ENCODE measurements at places on chromosomes 12 and 14. TPM values are rescaled to one million over a fixed set of nuclear protein-coding genes. Genes with fewer than 3 reads are reported as not detected.

The GPR132 gene
- 0.16 TPM for total RNA-seq

The TAS2R7 gene
- not detected for total RNA-seq

The MMP14 gene
- 445 TPM for total RNA-seq

The SLC38A1 gene
- 66.7 TPM for total RNA-seq

The PTPRB gene
- total RNA-seq: 1.7 TPM

The FSCB gene
- total RNA-seq: not detected

The NAV3 gene
- 42.5 TPM for total RNA-seq

The ASIC1 gene
- 14.3 TPM for total RNA-seq

The LRP1-AS gene
- not detected for total RNA-seq

The MYF6 gene
- 0.80 TPM for total RNA-seq

The RFLNA gene
- total RNA-seq: 0.08 TPM

The FITM1 gene
- not detected for total RNA-seq

The OTUB2 gene
- total RNA-seq: 3.2 TPM

The TSPAN11 gene
- 11.8 TPM for total RNA-seq

The IL23A gene
- total RNA-seq: 0.56 TPM

The AKAP3 gene
- 5.2 TPM for total RNA-seq

The TAPBPL gene
- total RNA-seq: 5.8 TPM

The OTX2 gene
- not detected for total RNA-seq

The CIROP gene
- 0.88 TPM for total RNA-seq

The RNASE7 gene
- total RNA-seq: not detected

The OR6C2 gene
- total RNA-seq: not detected

The HOXC10 gene
- total RNA-seq: not detected

The NEUROD4 gene
- not detected for total RNA-seq

The PYM1 gene
- total RNA-seq: 31.5 TPM

The TOMM20L gene
- not detected for total RNA-seq

The TSPAN19 gene
- 0.13 TPM for total RNA-seq

The G2E3 gene
- 9.8 TPM for total RNA-seq

The GYS2 gene
- not detected for total RNA-seq

The LBHD2 gene
- total RNA-seq: not detected

The DTX1 gene
- 0.39 TPM for total RNA-seq

The RERG gene
- 0.26 TPM for total RNA-seq

The CAPZA3 gene
- total RNA-seq: not detected

The C12orf60 gene
- total RNA-seq: 2.1 TPM

The CD4 gene
- total RNA-seq: 11.2 TPM

The NKX2-1 gene
- 0.48 TPM for total RNA-seq

The ACVRL1 gene
- 39.7 TPM for total RNA-seq

The NTF3 gene
- total RNA-seq: 0.08 TPM

The USP44 gene
- total RNA-seq: 1.8 TPM

The CELA1 gene
- total RNA-seq: not detected

The RPL36AL gene
- total RNA-seq: 205 TPM

The TAS2R30 gene
- 0.78 TPM for total RNA-seq

Data from epithelial cell of alveolus of lung (primary cell).